ENCODE measurements at places on chromosomes 7 and 10.

DNA sequence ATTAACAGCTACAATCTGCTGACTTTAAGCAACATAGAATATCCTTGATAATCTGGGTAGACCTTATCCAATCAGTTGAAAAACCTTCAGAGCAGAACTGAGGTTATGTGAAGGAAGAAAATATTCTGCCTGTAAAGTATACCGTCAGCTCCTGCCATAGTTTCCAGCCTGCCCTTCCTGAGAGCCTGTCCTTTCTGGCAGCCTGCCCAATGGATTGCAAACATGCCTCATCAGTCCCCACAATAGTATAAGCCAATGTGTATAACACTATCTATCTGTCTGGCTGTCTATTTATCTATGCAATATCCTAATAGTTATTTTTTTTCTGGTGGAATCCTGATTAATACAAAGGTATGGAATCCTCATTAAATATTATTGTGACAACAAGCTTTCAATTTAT, 489.2 kb upstream of the KCND2 start:
- no peak for DNase-seq

DNA sequence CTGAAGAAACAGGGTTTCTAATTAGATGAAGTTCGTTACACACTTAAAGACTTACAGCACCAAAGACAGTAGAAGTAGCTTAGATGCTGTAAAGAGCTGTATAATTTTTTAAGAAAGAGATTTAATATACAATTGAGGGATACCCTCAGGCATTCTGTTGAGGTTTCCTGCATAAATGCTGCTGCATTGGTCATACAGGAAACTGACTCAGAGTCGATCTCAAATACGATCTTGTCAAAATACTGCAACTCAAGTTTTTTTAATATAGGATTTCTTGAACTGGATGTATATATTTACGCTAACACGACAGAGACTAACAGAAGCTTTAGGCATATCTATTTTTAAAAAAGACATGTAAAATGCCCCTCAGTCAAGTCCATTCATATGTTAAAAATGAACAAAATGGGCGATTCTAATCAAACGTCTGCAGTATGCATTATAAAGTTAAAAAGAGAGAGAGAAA, 2.4 kb upstream of the ARID5B start:
- DNase-seq, result no peak

- no peak for DNase-seq
Measured at GRCh38 chr10:22911889-22912762, 15.7 kb upstream of the ARMC3 start.

DNA sequence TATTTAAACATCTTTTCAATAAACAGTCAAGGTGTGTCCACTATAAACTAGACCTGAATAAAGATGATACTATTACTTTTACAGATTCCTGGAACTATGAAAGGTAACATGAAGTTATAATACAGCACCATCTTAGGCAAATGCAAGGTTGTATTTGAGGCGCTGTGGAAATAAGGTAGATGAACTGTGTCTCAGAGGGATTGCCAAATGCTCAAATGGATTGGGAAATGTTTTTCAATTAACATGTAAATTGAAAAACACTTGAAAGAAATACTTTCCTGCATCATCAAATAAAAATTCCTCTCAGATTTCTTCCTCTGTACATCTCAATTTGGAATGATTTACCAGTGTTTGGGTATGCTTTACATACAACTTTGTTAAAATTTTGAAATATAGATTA, 139.4 kb downstream of the DKK1 start:
- no peak for DNase-seq

- DNase-seq, result no peak
Measured at GRCh38 chr10:49766484-49766883, 4.4 kb upstream of the OGDHL start.

GRCh38 chr7:44489955-44490350, 505 bp downstream of the NUDCD3 start:
- DNase-seq, result no peak

GRCh38 chr7:54338319-54338718, 203.9 kb upstream of the VSTM2A start:
- no peak for DNase-seq

GRCh38 chr7:132424821-132425724, 151.2 kb downstream of the PLXNA4 start:
- no peak for DNase-seq

DNA sequence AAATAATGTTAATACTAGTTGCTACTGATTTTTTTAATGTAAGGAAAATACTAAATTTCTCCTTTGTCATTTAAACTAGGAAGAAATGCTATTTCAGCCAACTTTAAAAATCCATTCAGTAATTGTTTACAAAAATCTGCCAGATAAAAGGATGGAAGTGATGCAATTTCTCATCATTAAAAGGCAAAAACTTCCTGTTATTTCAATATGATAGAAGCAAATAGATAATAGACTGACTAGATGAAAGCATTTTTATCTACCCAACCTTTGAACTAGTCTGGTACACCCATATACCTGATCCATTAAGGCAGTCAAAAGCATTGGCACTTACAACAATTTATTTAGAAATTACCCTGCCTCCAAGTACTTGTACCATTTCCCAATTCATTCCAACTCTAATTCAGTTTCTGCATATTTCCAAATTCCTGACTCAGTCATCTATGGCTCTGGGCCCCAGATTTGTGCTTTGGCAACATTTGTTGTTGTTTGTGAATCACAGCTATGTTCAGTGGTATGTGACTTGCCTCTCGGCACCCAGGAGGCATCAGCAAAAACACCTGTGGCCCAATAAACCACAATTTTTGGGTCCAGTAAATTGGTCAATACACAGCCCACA, 482.6 kb upstream of the SEMA3A start:
- DNase-seq, result no peak

GRCh38 chr7:42982604-42983115, 50.5 kb downstream of the MRPL32 start:
- no peak for DNase-seq

- no peak for DNase-seq
Measured at GRCh38 chr7:113289140-113289740, 170.9 kb upstream of the SMIM30 start.

DNA sequence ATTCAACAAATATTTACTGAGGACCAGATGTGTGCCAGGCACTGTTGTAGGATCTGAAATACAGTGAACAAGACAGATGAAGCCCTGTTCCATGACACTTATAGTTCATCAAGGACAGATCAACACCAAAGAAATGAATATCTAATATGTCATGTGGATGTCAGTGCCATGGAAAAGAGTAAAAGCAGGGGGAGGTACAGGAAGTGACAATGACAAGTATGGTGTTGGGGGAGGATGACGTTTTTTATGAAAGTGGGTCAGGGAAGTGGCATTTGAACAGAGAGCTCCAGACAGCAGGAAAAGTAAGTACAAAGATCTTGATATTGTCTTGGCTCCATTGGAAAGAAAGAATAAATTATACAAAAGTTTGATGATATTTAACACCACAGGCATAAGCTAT, 7.0 kb upstream of the SFMBT2 start:
- no peak for DNase-seq

GRCh38 chr7:140027858-140028257, 34.9 kb downstream of the PARP12 start:
- no peak for DNase-seq

- DNase-seq, result no peak
Measured at GRCh38 chr10:98410759-98411158, 4.2 kb downstream of the PYROXD2 start.

DNA sequence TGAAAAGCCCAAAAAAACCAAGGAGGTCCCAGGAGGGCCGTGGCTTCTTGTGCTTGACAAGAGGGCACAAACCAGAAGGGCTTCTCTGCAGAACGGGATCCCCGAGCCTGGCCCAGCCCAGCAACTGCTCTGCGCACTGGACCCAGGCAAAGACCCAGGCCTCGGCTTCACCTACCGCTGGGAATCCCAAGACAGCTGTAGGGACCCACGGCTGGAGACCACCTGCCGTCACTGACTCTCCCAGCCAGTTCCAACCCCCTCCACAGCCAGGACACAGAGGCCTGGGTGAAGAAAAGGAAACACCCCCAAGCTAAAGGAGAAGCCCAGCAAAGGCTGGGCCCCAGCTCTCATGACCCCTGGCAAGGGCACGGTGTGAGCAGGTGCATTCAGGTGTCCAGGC, 24.3 kb downstream of the PDGFA start:
- DNase-seq, result no peak

DNA sequence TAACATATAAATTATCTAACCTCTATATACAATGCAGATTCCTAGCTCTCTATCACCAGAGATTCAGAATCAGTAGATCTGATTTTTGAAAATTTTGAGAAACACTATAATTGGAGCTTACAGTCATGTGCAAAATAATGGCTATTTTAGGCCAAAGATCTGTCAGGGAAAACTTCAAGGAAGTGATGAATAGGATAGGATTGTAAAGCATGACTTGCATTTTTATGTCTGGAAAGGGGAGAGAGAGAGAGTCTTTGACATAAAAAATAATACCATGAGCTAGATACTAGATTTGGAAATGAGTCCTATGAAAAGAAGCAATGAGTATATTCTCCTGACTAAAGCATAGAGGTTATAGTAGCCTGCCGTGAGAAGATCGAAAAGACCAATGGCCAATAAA, 181.1 kb downstream of the SDHAF3 start:
- no peak for DNase-seq

- no peak for DNase-seq
Measured at GRCh38 chr10:127456122-127456521, 93.0 kb upstream of the NPS start.

GRCh38 chr7:16398146-16399017, 23.0 kb downstream of the CRPPA start:
- DNase-seq, result no peak

DNA sequence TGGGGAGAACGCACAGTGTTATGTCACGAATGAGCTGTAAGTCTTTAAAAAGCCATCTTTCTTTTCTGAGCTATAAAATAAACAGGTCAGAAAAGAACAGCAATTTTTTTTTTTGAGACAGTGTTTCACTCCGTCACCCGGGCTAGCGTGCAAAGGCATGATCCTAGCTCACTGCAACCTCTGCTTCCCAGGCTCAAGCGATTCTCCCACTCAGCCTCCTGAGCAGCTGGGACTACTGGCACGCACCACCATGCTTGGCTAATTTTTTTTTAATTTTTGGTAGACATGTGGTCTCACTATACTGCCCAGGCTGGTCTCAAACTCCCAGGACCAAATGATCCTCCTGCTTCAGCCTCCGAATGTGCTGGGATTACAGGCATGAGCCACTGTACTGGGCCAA, 58.6 kb downstream of the PPP1R3C start:
- DNase-seq, result no peak

DNA sequence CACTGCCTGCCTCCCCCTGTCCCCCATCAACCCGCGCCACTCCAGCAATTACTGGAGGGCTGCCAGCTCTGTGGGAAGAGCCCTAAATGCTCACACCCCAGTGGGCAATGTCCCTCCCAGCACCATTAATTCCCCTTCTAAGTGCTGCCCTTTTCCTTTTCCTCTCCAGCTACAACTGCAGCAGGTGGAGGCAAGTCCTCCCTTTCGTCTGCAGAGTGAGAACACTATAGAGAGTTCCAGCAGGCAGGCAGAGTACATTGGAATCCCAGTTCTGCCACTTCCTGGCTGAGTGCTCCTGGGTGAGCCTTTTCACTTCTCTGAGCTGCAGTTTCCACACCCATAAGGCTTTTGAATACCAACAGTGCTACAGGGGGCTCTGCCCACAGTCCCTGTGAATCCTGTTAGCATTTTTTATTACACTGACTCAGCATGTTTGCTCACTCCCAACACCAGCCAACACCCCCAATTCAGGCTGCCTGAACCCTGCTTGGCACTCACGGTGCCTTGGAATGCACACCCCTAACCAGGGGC, 447.0 kb downstream of the GRID1 start:
- no peak for DNase-seq

DNA sequence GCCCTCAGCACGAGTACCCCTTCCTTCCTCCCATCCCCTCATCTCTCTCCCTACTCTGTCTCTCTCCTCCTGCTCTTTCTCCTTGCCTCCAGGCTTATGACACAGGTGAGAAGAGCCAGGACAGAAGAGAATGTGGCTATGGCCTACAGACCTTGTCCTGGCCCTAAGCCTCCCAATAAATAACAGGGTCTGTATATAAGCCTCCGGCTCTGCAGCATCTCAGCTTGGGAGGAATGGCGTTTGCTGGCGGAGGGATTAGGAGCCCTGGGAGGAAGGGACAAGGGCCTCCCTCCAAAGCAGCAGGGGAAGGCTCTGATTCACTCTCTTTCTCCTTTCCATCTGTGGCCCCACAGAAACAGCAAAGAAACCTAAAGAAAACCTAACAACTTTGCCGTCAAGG, 45.8 kb downstream of the COL13A1 start:
- DNase-seq, result no peak

- DNase-seq, result no peak
Measured at GRCh38 chr10:67539312-67539711, 156.7 kb downstream of the CTNNA3 start.

DNA sequence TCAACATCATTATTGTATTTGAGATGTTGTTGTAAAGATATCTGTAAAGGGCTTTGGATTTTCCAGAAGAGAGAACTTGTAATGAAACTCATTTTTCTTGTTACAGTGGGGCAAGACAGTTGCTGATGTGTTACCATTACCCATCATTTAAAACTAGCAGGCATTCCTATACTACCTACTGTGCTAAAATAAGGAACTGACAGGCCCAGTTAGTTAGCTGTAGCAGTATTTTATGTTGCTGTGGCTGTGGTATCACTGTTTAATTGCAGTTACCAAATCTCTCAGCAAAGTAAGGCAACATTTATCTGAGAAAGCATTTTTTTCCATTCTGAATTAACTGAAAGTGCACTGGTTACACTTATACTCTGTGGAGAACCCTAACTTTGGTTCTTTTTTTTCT, 9.9 kb downstream of the ST7 start:
- no peak for DNase-seq

GRCh38 chr10:60446851-60447250, 57.2 kb upstream of the ANK3 start:
- no peak for DNase-seq

GRCh38 chr10:1120801-1121211, 64.6 kb downstream of the WDR37 start:
- DNase-seq, result no peak

GRCh38 chr7:155190688-155191087, 107.0 kb upstream of the INSIG1 start:
- peak; percentile 70 for DNase-seq

DNA sequence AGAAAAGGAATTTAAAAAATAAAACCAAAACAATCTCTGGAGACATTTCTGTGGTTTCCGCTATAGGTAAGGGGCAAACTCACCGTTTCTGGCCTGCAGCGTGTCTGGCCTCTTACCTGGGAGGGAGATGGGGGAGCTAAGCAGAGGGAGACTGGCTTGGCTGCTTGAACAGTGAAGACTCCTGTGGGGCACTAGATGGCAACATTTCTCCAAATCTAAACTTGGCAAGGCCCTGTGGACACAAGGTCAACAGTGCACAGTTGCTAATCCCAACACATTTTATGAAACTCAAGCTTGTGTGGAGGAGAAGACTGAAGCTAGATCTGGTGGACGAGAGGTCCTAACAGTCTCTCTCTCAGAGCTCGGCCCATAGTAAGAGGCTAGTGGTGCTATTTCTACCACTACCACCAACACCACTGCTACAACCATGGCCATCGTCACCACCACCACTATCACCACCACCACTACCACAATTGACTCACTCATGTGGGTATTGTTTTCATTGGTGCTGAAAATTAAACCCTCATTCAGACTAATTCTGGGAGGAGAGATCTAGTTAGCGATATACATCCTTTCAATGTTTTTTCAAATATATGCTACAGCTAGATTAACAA, 28.4 kb upstream of the CDHR3 start:
- DNase-seq, result no peak
